Occipital lobe (tissue), 3 donors: ENCODE measurements at places on chromosomes 13 and 19.

DNA sequence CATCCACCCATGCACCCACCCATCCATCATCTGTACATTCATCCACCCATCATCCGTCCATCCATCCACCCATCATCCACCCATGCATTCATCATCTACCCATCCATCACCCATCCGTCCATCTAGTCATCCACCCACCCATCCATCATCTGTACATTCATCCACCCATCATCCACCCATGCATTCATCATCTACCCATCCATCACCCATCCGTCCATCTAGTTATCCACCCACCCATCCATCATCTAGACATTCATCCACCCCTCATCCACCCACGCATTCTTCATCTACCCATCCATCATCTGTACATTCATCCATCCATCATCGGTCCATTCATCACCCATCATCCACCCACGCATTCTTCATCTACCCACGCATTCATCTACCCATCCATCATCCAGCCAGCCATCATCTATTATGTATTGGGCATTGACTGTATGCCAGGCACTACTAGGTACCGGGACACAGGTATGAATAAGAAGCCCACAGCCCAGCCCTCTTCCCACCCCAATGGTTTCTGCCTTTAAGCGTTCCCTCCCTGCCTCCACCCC is 16.7 kb upstream of the GALP start:
- no peak for DNase-seq

DNA sequence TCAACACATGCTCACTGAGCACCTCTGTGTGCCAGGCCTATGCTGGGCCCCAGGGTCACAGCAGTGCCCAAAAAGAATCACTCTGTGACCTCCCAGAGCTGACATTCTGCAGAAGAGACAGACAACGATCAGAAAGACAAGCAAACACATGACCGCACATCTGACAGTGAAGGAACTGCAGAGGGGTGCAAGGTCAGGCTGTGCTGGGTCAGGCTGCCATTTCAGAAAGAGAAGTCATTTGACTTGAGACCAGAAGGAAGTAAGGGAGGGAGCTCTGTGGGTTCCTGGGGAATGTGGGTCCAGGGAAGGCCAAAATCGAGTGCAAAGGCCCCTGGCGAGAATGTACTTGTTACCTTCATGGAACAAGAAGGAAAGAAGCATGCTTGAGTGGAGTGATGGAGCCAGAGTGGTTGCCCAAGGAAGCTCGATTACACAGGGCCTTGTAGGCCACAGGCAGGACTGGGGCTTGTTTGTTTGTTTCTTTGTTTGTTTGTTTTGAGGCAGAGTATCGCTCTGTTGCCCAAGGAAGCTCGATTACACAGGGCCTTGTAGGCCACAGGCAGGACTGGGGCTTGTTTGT is 11.4 kb upstream of the CD22 start:
- DNase-seq: no peak

DNA sequence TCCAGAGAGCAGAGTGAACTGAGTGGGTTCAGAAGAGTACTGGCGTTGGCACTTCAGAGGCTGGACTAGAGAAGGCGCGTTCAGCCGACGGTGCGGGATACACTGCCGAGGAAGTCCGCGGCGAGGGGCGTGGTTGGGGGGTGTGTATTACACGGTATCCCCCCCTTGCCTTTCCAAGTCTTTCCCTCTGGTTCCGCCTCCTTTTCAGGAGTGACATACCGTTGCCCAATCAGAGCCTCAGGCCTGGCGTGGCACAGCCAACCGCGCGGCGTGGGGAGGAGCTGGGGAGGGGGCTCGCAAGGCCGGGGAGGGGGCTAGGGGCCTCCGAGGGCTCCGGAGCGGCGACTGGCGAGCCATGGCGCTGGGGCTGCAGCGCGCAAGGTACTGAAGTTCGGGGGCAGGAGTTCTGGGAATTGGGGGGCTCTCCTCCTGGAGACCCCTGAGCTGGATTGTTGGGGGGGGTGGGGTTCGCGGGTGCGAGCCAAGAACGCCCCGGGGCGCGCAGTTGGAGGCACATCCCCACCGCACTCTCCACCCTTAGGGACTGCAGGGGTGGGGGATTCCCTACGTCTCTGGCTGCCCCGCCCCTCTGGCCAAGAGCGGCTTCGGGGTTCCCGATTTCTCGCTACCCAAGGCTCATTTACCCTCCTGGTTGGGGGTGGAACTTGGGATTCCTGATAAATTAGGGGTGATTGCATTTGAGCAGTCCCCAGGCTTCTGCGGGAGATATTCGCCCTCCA is at the start of gene HIF3A:
TSS of gene HIF3A (plus strand) at position 321 of the 740 bp plus-strand sequence. CDS start at position 356, 35 bp downstream.
- DNase-seq: peak; percentile 18

DNA sequence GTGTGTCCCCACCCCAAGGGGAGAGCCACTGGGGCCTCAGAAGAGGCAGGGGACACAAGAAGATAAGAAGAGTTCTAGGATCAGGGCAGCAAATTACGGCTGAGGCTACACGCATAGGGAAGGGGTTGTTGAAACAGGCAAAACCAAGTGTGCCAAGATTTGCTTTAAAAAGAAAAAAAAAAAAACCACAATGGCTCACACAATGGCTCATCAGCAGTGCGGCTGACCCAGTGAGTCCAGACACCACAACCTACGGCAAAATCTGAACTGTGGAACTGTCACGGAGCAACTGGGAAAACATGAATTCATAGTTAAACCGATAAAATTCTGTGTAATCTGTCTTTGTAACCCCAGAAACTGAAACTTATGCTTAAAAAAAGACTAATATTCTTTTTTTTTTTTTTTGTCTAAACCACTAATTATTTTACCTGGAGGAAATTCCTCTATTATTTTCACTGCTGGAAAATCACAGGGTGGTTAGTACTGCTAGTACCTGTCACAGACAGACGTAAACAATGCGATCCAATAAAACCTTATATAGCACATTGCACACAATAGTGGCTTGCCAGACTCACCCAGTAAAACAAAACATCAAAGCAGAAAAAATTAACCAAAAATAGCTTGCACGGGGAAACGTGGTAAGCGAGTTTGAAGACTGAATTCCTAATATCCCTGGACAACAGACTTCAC is 325.4 kb upstream of the TSHZ3 start:
- no peak for DNase-seq

- DNase-seq: no peak
Observed at GRCh38 chr19:45975306-45976070, 1.8 kb upstream of the NOVA2 start.

- DNase-seq: peak; percentile 44
Observed at GRCh38 chr19:16342002-16342715, 17.5 kb downstream of the KLF2 start.

DNA sequence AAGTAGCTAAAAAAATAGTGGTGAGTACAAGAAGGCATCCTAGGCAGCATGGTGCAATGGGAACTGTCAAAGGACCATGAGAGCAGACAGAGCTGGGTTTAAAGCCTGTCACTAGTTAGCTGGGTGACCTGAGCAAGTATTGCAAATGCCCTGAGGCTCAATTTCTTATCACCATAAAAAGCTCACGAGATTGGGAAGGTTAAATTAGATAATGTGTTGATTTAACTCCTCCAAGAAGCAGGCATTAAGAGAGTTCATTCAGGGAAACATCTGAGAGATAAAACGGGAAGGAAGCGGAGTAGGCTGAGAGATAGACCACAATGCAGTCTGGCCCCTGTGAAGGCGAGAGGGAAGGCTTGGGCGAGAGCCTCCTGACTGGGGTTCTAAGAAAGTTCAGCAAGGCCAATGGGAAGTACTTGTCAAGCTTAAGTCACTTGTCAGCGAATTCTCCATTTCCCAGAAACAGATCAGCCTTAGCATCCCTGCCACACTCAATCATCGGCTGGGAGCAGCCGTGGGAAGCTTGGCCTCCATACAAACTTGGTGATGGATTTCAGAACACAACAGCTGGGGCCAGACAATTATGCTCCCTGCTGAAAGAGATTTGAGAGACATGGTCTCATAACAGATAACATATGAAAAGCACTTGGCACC is 105.5 kb downstream of the POU4F1 start:
- no peak for DNase-seq

GRCh38 chr13:107650081-107650701 is 565.1 kb downstream of the LIG4 start:
- DNase-seq: peak; percentile 5

DNA sequence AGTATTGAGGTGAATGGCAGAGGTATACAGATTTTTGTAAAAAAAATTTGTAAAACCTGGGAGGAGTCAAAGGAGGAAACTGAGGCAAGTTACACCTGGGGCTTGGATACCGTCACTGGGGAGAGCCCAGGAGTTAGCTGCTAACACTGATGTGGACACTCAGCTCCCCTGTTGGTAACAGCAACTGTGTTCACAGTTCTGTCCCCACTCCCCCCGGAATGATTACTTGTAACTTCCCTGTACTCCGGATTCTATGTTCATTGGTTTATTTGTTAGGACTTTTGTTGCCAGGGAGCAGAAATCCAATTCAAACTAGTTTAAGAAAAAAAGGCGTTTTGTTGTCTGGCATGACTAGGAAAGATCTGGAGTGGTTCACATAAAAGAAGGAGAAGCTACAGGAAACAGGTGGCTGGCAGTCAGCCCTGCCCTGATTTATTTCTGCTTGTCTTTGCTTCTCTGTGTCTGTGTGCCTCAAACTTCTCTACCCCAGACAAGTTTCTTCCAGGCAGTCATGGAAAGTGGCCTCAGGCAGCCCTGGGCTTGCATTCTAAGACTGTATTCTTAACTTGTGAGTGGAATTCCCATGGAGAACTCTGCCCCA is 2.3 kb upstream of the GPR12 start:
- no peak for DNase-seq

GRCh38 chr13:76683854-76684253 is 202.4 kb downstream of the KCTD12 start:
- DNase-seq: no peak

GRCh38 chr19:33510462-33511194 is 11.0 kb downstream of the PEPD start:
- DNase-seq: no peak

GRCh38 chr13:59047546-59047945 is 1116.2 kb downstream of the DIAPH3 start:
- DNase-seq: no peak

- DNase-seq: no peak
Observed at GRCh38 chr13:68369739-68370138, 1139.6 kb upstream of the PCDH9 start.

- no peak for DNase-seq
Observed at GRCh38 chr13:36231236-36231635, 16.9 kb upstream of the SOHLH2 start.

DNA sequence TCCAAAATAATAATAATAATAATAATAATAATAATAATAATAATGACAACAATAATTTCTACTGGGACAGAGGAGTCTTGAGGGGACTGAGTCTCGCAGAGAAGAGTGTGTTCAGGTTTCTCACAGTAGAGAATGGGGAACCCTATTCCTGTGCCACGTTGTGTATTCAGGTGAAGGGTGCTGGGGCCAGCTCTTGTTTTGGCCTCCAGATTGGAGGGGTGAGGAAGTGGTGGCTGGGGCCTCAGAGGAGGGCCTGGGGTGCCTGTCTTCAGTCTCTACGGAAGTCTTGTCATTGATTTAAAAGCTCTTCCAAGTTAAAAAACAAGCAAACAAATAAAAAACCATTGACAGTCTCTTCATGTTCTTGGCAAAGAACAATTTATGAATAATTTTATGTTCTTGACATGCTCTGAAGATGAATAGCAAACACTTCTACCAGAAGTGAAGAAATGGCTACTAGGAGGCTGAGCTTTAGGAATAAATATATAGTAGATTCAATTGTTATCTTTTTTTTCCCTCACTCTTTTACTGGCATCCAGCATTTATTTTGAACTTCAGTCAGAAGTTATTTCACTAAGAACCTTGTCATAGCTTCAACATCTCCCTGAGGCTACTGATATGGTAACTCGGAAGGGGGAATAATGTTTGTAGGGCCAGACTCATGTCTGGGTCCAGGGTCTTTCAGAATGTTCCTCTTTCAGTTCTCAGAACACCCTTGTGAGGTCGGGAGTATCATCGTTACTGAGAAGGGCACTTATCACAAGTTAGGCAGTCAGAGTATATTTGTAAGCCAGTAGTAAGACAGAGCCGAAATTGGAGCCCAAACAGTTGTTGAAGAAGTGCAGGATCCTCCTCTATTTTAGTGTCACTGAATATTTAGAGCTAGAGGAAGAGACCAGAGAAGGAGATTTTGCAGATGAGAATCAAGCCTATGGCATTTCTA is 13.1 kb downstream of the LRCH1 start:
- no peak for DNase-seq

DNA sequence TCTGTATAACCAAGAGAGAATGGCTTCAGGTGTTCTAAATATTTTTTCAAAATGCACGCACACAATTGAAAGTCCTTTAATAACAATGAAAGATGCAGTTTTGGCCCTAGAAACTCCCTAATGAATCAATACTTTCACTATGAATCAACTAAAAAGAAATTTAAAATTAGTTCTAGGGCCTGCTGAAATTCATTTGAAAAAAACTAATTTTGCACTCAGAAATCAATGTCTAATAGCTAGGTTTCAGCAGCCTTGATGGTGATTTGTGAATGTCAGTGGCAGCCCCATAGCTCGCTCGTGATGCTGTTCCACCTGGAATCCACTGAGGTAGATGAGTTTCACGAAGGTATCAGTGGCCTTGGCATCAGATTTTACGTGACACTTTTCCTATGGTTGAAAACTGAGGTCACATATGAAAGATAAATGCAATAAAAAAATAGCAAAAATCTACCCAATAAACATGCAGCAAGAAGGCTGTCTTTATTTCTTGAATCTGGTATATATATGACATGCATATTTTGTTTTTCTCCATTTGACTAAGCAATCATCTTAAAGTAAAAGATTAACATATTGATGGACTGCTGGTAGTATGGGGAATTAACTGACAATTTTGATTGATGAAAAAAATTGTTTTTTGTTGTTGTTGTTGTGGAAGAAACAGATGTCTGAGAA is 141.0 kb downstream of the AKAP11 start:
- no peak for DNase-seq

- DNase-seq: no peak
Observed at GRCh38 chr13:110162866-110163658, 143.9 kb downstream of the COL4A1 start.

- DNase-seq: no peak
Observed at GRCh38 chr13:112252804-112253590, 123.2 kb upstream of the SPACA7 start.

DNA sequence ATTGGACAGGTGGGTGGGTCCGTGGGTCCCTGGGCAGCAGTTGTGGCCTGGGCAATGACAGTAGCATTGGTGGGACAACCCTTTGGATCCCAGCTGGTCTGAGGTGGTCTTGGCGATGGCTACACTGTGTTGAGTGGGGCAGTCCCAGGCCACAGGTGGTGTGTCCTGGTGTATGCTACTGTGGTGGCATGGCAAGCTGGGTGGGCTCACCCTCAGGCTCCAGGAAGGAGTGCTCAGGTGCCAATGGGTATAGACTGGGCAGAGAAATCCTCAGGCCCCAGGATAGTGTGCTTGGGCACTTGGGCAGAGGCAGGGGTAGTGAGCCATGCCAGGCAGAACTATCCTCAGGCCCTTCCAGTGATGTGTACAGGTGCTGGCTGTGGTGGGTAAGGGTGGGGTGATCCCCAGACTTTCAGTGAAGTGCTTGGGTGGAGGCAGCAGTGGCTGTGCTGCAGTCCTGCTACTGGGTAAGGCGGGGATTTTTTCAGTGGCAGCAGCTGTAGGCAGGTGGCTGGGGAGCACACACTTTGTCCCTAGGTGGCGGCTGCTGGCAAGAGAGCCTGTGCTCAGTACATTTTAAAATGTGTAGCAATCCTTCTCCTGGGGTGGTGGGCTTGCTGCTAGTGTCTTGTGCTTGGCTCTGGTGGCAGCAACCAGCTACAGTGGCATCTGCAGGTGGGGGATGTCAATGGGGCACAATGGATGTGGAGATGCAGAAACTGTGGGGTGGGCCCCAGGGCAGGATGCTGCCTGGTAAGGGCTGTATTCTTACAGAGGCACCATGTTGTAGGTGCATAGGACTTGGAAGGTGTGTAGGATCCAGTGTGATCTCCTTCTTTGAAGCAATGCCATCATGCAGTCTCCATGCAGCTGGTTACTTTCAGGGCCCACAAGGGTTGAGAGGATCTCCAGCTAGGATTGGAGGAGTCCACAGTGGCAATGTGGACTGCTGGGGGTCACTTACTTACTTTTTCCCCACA is 64.9 kb downstream of the DNAJC3 start:
- DNase-seq: no peak
